ENCODE measurements at places on chromosomes 7 and 10. TPM values are rescaled to one million over a fixed set of nuclear protein-coding genes. Genes with fewer than 3 reads are reported as not detected.

The TWIST1 gene
- 0.19 TPM for polyA plus RNA-seq

The GSTO2 gene
- 23.9 TPM for polyA plus RNA-seq

The RNF148 gene
- polyA plus RNA-seq: not detected

The PAPSS2 gene
- 8.1 TPM for polyA plus RNA-seq

- DNase-seq: peak; percentile 51
Observed at GRCh38 chr7:80413383-80413945, 98.4 kb downstream of the GNAT3 start.

- no peak for DNase-seq
Observed at GRCh38 chr10:46001187-46001756, 29.0 kb downstream of the TIMM23 start.

- no peak for DNase-seq
Observed at GRCh38 chr10:59872892-59873463, 33.4 kb downstream of the CCDC6 start.

- DNase-seq: no peak
Observed at GRCh38 chr10:7493996-7494395, 83.2 kb upstream of the SFMBT2 start.

GRCh38 chr7:24692592-24692991, 64.7 kb downstream of the GSDME start:
- DNase-seq: no peak

DNA sequence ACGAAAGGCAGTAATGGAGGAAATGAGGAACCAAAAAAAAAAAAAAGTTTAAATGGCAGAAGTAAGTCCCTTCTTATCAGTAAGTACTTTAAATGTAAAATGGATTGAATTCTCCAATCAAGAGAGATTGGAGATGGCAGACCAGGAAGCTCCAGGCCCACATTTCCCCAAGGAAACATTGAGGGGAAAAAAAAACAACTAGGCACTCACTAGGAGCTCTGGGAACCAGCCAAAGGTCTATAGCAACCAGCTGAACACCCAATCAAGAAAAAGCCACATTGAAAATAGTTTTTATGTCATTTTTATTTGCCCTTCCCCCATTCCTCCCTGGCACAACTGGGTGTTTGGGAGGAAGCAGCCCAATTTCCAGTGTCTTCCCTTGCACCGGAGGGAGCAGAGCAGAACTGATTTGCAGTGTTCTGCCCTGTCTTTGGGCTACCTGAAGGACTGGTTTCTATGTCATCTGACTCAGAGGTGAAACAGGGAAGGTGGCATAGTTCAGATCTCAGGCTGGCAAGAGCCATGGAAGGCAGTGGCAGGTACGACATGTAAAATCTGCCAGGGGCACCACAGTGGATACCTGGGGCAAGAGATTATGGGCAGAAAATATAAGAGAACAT, 121.9 kb downstream of the SMURF1 start:
- DNase-seq: no peak

- no peak for DNase-seq
Observed at GRCh38 chr10:79910344-79910743, 38.6 kb downstream of the SFTPD start.

DNA sequence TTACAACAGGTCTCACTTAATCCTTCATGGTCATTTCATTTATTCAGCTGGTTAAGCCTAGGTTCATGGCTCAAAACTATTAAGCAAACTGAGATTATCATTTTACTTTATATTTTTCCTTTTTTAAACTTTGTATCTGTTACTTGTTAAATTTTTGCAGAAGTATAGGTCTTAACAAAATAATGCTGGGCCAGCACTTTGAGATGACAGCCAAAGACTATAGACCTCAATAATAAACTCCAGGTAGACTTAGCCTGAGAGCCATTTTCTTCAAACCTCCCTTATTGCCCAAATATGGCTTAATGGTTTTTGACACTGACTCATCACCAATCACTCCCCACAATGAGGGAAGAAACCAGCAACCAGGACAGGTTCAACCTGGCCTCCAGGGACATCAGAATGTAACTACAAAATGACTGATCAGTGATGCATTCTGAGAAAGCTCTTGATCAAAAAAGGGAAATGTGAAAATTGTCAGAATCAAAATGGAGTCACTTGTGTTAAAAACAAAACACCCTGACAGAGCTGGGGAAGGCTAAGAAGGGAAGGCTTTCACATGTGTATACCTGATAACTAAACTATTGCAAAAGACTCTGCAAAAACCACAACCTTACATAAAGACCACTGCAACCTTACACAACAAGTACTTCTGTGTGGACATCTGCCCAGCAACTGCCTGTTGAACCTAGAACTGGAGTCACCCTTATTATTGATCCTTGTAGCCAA, 2.1 kb upstream of the CCDC126 start:
- DNase-seq: no peak

All from brain (organoid and tissue), 16 donors.